Thymus (tissue), 14 donors: ENCODE measurements at places on chromosomes 1 and 21. TPM values are rescaled to one million over a fixed set of nuclear protein-coding genes. Genes with fewer than 3 reads are reported as not detected.
A peak's percentile ranks its signal among the peaks of the same experiment; 100 is the strongest.

DNA sequence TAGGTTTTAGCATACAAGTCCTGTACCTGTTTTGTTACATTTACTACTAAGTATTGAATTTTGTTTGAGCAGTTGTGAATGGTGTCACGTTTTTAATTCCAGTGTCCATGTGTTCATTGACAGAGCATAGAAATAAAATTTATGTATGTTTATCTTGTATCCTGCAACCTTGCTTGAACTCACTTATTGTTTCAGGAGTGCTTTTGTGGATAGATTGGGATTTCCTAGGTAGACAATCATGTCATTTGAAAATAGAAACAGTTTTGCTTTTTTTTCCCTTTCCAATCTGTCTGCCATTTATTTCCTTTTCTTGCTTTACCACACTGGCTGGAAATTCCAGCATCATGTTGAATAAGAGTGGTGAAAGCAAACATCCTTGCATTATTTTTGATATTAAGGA is 15.0 kb upstream of the ABCG1 start:
- peaks cover 33% of the 10 kb centered on the region for H3K4me1 ChIP-seq
- no peaks in the 10 kb centered on the region for H3K27me3 ChIP-seq
- no peak for DNase-seq
- no peak overlapping the region for H3K4me3 ChIP-seq
- H3K27ac ChIP-seq = no peak overlapping the region

GRCh38 chr21:19850157-19850556 is 1148.1 kb upstream of the NCAM2 start:
- H3K36me3 ChIP-seq = no peaks in the 10 kb centered on the region
- no peak overlapping the region for H3K27ac ChIP-seq
- H3K4me3 ChIP-seq = no peak overlapping the region
- no peaks in the 10 kb centered on the region for H3K27me3 ChIP-seq

- no peak for DNase-seq
- no peaks in the 10 kb centered on the region for H3K36me3 ChIP-seq
- no peak overlapping the region for H3K4me3 ChIP-seq
- no peaks in the 10 kb centered on the region for H3K27me3 ChIP-seq
- H3K27ac ChIP-seq = no peak overlapping the region
Measured at GRCh38 chr21:41567901-41568510, 60.0 kb upstream of the TMPRSS2 start.

DNA sequence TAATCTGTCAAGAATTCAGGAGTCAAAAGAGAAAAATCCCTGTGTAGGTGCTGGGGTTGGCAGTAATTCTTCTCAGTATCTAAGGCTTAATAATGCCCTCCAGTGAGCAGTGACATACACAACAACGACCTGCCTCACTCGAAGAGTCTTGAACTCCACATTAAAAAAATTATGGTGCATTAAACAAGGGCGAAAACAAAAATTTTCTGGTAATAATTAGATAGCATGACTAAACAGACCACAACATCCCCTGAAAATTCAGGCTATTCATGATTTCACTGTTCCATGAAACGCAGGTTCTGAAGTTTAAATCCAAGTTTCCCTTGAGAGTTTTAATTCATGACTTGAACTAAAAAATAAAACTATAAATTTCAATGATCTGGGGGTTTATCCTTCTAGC is 5.1 kb downstream of the SRSF4 start:
- peaks cover 8% of the 10 kb centered on the region for H3K36me3 ChIP-seq
- no peak for DNase-seq
- no peak overlapping the region for H3K27ac ChIP-seq
- no peaks in the 10 kb centered on the region for H3K27me3 ChIP-seq

DNA sequence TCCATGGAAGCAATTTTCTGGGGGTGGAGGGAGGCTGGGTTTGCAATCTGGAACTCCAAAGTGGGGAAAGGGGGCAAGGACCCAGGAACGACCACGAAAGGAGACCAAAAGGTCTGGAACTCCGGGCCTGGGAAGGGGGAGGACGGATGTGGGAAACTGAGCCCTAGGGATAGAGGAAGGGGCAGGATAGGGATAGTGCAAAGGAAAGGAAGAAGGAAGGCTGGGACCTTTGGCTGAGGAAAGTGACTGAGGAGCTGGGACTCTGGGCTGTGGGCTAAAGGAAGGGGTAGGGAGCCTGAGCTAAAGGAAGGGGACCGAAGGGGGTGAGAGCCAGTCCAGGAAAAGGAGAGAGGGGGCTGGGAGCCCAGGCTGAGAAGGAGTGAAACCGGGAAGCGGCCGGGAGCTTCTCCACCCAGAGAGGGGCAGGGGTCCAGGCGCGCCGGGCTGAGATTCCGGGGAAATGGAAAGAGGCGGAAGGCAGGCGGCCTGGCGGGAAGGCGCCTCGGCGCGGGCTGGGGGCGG is 395 bp downstream of the SLC9A1 start:
- peak overlapping the region; percentile 74 for H3K27ac ChIP-seq
- peak overlapping the region; percentile 83 for H3K4me3 ChIP-seq
- H3K4me1 ChIP-seq = peaks cover 27% of the 10 kb centered on the region
- H3K27me3 ChIP-seq = no peaks in the 10 kb centered on the region
- no peaks in the 10 kb centered on the region for H3K36me3 ChIP-seq
- DNase-seq = no peak

THEM5 gene
- 0.09 TPM for total RNA-seq

RABGGTB gene
- 85.9 TPM for total RNA-seq

GRCh38 chr1:220905650-220906560 is 26.7 kb downstream of the HLX start:
- no peak for DNase-seq
- H3K4me3 ChIP-seq = no peak overlapping the region
- no peak overlapping the region for H3K27ac ChIP-seq
- H3K4me1 ChIP-seq = no peaks in the 10 kb centered on the region

GRCh38 chr1:246587606-246588005 is 21.4 kb downstream of the CNST start:
- no peaks in the 10 kb centered on the region for H3K27me3 ChIP-seq
- H3K4me1 ChIP-seq = no peaks in the 10 kb centered on the region
- H3K36me3 ChIP-seq = peaks cover 21% of the 10 kb centered on the region

DNA sequence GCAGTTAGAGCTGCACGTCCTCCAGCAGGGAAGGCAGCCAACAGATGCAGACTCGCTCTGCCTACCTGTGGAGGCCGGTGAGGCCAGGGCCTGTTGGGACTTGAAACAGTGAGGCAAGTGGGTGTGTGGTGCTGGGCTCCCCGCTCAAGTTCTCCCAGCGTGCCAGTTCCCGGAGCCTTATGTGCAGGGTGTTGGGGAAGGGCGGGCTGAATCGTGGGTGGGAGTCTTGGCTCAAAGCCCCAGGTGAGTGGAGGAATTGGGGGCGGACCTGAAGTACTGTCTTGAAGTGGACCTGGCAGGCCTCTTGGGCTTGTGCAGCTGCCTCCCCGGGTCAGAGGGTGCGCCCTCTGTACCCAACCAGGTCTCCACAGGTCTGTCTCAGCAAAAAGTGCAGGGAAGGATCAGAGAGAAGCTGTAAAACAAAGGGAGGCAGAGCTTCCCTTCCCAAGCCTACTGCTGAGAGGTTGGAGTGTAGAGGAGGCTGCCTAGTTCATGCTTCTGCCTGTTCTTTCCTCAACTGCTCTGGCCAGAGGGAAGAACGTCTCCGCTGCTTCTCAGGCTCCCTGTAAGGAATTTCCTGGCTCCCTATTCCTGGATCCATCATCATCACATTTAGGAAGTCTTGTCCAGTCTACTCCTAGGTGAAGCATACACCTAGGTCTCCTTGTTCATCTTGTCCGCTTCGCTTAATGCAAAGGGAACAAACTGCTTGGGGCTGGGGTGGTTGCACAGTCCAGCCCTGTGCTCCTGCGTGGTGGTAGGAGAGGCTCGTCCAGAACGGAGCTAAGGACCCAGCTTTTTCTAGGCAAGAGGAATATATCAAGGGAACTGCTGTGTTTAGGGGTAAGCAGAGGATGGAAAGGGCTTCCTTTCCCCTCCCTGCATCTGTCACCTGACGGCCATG is 14.9 kb downstream of the UTP11 start:
- peaks cover 12% of the 10 kb centered on the region for H3K27me3 ChIP-seq
- DNase-seq = no peak
- peaks cover 22% of the 10 kb centered on the region for H3K36me3 ChIP-seq
- H3K27ac ChIP-seq = peak overlapping the region; percentile 24
- H3K4me3 ChIP-seq = no peak overlapping the region
- no peaks in the 10 kb centered on the region for H3K4me1 ChIP-seq

DNA sequence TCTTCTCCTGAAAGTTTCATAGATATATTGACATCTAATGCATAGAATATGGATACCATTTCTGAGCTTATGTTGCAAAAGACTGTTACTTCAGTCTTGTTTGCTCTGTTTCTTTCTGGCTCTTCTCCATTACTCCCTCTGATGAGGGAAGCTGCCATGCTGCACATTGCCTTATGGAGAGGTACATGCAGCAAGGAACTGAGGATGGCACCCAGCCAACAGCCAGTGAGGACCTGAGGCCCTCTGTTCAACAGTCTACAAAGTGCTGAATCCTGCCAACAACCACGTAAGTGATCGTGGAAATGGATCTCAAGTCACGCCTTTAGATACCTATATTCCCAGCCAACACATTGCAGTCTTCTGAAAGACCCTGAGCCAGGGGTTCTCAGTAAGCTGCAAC is 66.6 kb upstream of the ADAMTS5 start:
- no peaks in the 10 kb centered on the region for H3K4me1 ChIP-seq
- DNase-seq = no peak
- no peak overlapping the region for H3K27ac ChIP-seq
- H3K27me3 ChIP-seq = no peaks in the 10 kb centered on the region
- H3K36me3 ChIP-seq = no peaks in the 10 kb centered on the region
- no peak overlapping the region for H3K4me3 ChIP-seq

DNA sequence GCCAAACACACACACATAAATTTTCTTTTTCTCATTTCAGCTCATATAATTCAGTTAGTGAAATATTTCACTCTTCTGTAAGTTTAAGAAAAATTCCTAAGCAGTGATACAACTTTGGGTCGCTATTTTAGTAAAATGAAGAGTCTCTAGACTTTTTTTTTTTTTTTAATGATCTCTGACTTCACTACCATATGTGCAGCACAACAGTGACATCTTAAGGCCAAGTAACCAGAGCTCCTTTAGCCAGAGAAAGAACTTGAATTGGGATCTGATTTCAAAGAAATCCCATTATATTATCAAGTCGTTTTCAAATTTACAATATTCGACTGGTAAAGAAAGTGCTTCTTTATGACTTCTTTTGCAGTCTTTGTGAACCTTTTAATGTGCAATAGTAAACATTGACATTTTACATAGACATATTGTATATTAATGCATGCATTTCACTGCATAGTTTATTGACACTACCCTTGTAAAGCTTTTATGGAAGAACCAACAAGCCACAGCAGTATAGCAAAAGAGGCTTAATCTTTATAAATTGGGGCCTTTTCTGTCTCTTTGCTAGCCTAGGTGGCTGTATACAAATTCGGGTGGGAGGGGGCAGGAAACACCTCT is 62.2 kb downstream of the LRRC40 start:
- no peaks in the 10 kb centered on the region for H3K4me1 ChIP-seq
- no peaks in the 10 kb centered on the region for H3K27me3 ChIP-seq
- H3K4me3 ChIP-seq = no peak overlapping the region
- no peak for DNase-seq
- no peak overlapping the region for H3K27ac ChIP-seq

GJC2 gene
- total RNA-seq = 1.5 TPM

MFSD2A gene
- total RNA-seq = 2.3 TPM

- peak; percentile 97 for DNase-seq
- no peaks in the 10 kb centered on the region for H3K27me3 ChIP-seq
- peaks cover 9% of the 10 kb centered on the region for H3K36me3 ChIP-seq
- H3K27ac ChIP-seq = peak overlapping the region; percentile 90
- peak overlapping the region; percentile 99 for H3K4me3 ChIP-seq
Measured at GRCh38 chr1:156751757-156752481, 444 bp upstream of the HDGF start.

SAMD11 gene
- total RNA-seq = 0.38 TPM

MPC2 gene
- total RNA-seq = 74.4 TPM

DNA sequence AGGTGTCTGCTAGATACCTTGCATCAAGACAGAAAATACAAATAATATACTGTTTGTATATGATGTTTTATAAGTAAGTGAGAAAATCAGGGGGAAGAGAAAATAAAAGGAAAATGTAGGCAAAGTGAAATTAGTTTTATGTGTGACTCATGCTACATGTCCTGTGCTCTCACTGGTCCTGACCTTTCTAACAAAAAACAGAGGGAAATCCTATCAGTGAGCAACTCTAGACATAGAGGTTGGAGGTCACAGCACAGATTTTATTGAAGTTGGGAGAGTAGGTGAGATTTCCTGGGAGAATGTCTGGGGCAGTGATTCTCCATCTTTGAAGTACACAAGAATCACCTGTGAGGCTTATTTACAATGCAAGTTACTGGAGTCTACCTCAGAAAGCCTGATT is 9.5 kb downstream of the SCCPDH start:
- no peaks in the 10 kb centered on the region for H3K4me1 ChIP-seq
- no peak for DNase-seq
- H3K27ac ChIP-seq = no peak overlapping the region
- peaks cover 69% of the 10 kb centered on the region for H3K36me3 ChIP-seq
- no peaks in the 10 kb centered on the region for H3K27me3 ChIP-seq

CCDC190 gene
- total RNA-seq = under 0.01 TPM

GJA8 gene
- total RNA-seq = not detected

CELA2A gene
- 0.14 TPM for total RNA-seq

DNA sequence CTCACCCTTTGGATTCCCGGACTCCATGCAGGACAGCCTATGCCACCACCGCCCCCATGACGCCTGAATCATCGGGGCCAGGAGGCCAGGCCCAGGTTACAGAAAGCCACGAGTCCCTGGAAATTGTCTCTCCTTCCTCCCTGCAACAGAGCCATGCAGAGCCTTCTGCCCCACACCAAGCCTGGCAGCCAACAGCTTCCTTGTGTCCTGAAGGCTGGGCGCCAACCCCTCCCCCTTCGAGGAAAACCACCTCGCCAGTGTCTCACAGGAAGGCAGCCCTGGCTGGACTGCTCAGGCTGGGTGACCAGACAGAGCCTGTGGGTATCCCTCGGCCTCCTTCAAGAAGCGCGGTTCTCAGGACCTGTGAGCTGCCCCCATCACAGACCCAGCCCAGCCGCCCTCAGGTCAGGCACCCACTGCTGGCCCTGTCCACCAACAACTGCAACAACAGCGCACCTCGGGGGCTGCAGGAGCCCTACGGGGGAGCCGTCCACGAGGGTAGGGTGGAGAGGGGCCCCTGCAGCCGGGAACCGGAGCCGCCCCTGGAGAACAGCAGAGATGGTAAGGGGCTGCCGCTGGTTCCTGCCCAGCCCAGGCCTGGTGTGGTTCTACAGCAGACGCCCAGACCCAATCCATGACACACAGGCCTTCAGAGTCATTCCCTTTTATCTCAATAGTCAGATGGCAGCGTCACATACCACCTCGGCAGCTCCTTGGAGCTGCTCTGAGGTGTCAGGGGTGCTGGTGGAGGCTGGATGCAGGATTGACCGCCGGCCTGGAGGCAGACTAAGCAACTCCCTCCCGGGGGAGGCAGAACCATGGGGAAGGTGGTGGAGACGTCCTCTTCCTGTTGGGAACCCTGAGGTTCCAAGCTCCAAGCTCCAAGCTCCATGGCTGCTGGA is 23.7 kb downstream of the KIAA1614 start:
- no peak overlapping the region for H3K27ac ChIP-seq
- peaks cover 37% of the 10 kb centered on the region for H3K4me1 ChIP-seq
- DNase-seq = no peak
- H3K36me3 ChIP-seq = no peaks in the 10 kb centered on the region

GRCh38 chr21:44907225-44907965 is 13.3 kb downstream of the ITGB2 start:
- H3K36me3 ChIP-seq = peaks cover 71% of the 10 kb centered on the region
- no peaks in the 10 kb centered on the region for H3K27me3 ChIP-seq
- no peak overlapping the region for H3K4me3 ChIP-seq
- H3K4me1 ChIP-seq = peaks cover 34% of the 10 kb centered on the region
- DNase-seq = no peak

GRCh38 chr1:62209931-62210595 is 15.4 kb downstream of the L1TD1 start:
- DNase-seq = no peak
- no peaks in the 10 kb centered on the region for H3K4me1 ChIP-seq
- H3K27me3 ChIP-seq = no peaks in the 10 kb centered on the region
- H3K36me3 ChIP-seq = no peaks in the 10 kb centered on the region
- H3K27ac ChIP-seq = no peak overlapping the region

CD1B gene
- total RNA-seq = 456 TPM

OR2T2 gene
- not detected for total RNA-seq

TARS2 gene
- 12.6 TPM for total RNA-seq
